ENCODE measurements at places on chromosomes 16 and 17. TPM values are rescaled to one million over a fixed set of nuclear protein-coding genes. Genes with fewer than 3 reads are reported as not detected.
A peak's percentile ranks its signal among the peaks of the same experiment; 100 is the strongest.

DNA sequence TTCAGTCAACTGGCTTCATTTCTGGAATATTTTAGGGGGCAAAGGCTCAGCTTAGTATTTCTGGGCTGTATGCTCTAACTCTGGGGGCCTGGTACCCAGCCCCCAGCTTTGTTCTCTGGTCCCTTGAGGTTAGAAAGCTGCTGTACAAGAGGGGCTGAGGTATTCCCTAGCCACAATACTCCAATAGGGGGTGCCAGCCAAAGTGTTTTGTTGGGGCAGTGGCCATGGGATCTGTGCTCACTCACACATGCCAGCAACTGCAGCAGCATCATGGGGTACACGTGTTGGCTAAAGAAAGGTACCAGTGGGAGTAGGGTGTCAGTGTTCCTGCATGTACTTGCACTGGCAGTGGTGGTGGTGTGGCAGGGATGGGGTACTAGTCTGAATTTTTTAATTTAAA is 257.3 kb downstream of the CA10 start:
- no peak for DNase-seq

Gene FADS6
- 18.4 TPM for total RNA-seq

- no peak for DNase-seq
Measured at GRCh38 chr17:8398980-8399379, 1.4 kb upstream of the RNF222 start.

Gene PIRT
- total RNA-seq = 1.5 TPM

- no peak for DNase-seq
Measured at GRCh38 chr16:55284718-55285099, 39.3 kb upstream of the IRX6 start.

Gene FCSK
- 31.3 TPM for total RNA-seq

DNA sequence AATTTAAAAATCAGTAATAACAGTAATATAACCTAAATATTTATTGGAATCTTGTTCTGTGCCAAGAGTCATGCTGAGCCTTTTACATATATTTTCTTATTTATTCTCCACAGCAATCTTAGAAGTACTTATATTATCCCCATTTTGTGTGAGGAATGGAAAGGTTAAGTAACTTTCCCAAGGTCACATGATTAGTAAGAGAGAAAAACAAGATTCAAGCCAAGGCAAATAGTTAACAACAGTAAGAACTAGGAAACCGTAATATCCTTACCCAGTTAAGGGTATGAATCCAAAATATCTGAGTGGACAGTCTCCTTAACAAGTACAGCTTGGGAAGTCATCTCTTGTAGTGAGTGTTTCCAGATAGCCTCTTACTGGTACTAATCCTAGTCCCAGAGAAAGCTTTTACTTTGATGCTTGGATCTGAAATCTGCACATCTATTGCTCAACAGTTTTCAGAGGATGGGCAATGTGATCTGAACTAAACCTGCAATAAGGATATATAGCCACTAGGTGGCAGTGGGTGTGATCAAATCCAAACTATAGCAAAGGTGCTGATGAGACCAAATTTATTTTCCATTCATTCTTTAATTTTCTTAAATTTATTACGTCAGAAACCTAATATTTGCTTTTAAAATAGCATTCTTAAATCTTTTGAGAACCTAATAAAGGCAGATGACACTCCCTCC is 23.3 kb downstream of the SHISA6 start:
- DNase-seq = no peak

GRCh38 chr17:46832945-46833839 is 14.7 kb upstream of the WNT3 start:
- DNase-seq = no peak

DNA sequence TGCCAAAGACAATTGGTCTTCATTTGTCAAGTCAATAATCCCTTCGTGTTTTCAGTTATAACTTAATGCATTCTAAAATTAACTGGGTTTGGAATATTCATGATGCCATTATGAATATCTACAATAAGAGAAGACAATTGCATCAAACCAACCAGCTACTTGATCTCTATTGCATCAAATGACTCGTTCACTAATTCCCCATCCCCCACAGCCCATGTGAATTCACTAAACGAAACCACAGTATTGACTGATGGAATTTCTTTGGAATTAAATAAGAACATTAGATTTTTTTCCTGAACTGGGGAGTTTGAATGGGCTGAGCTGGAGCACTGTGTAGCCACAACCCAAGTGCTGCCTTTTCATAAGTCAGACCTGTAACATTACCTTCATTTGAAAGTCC is 65.3 kb downstream of the HS3ST3B1 start:
- DNase-seq = no peak

- DNase-seq = peak; percentile 68
Measured at GRCh38 chr16:28596840-28597691, at the start of gene SULT1A2. Gene SULT1A2 (minus strand): TSS chr16:28597050. CDS start chr16:28595930, 1,120 bp downstream.

Gene TK2
- 17.0 TPM for total RNA-seq

DNA sequence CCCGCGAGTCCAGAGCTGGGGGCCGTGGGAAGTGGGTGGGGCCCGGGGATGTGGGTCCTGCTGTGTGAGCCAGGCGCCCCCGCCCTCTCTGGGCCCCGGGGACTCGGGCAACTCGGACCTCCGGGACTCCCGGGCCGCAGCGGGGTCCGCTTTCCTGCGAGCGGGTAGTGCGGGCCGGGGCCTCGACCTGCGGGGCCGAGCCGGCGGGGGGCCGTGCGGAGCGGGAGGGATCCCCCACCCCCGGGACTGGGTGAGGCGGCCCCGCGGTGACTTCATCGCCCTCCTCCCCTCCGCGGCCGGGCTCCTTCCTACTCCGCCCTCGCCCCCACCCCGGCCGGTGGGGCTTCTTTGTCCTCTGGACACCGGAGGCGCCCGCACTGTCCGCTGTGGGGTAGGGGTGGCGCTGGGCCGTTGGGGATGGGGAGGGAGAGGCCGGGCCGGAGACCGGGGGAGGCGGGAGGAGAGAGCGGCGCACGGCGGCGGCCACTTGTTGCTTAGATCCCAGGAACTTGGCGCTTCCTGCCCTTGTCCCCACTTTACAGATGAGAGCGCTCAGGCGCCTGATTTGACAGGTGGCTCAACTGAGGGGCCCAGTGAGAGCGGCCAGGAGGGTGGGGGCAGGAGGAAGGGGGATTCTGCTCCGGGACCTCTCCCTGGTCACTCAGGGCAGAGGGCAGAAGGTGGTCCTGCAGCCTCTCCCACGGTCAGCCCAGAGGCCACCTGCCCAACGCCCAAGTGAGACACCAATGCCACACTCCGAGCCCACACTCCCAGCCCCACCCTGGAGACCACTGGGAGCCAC is 874 bp downstream of the CMTM3 start:
- peak; percentile 45 for DNase-seq

Gene OTOP2
- total RNA-seq = 18.4 TPM

DNA sequence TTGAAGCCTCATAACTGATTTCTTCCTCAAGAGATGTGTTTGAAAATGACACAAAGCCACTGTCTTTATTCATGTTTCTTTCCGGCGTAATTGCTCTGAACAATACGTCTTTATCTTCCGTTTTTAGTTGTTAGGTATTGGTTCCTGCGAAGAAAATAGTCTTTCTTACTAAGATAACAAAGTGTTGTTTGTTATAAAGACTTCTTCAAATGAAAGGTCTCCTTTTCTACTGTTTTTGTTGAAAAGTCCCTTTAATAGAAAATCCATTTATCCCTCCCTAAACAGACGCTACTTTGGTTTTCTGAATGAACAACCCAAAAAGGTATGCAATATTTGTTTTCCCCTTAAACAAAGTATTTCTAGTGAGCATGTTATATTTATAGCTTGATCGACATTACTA is 469.1 kb downstream of the KCNJ18 start:
- DNase-seq = no peak

- DNase-seq = peak; percentile 83
Measured at GRCh38 chr17:78716814-78717393, 65.2 kb downstream of the CYTH1 start.

DNA sequence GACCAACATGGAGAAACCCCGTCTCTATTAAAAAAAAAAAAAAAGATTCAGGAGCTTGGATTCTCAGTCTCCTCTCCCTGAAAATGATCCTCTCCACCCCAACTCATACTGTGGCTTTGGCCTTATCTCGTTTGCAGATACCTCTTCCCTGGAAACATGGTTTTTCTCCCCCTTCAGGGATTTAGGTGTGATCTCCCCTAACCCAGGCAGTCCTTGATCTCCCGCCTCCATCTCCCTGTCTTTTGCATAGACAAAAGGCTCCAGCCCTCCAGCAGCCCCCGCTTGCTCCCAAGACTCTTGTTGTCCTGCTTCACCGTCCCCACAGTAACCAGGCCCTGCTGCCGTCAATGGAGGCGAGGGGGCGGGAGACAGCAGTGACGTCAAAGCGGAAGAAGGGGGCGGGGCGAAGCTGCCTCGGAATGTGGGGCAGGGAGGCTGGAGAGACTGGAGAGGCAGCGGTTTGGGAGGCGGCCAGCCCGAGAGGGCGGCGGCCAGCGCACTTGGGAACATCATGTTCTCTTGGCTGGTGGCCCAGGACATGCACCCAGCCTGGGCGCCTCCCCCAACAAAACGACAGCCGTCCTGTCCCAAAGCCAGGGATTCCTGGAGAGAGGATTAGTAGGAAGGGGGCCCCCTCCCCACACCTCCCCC is 1.9 kb upstream of the PER1 start:
- peak; percentile 100 for DNase-seq

- no peak for DNase-seq
Measured at GRCh38 chr16:85199069-85199725, 86.9 kb upstream of the CIBAR2 start.
